ENCODE measurements at places on chromosomes 4 and X.

DNA sequence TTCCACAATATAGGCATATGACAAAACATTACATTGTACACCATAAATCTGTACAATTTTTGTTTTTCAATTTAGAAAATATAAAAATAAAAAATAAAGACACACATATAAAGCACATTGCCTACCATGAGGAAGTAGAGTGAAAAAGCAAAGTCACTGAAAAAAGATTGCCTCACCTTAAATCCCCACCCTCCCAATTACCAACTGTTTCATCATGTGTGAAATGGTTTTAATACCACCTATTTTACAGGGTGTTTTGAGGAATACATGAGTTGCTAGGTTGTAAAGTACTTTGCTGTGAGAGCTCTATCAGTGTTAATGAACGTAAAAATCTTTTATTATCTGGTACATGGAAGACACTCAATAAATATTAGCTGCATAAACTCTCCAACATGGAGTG lies 373.6 kb upstream of the NDST3 start:
- no peak for DNase-seq

DNA sequence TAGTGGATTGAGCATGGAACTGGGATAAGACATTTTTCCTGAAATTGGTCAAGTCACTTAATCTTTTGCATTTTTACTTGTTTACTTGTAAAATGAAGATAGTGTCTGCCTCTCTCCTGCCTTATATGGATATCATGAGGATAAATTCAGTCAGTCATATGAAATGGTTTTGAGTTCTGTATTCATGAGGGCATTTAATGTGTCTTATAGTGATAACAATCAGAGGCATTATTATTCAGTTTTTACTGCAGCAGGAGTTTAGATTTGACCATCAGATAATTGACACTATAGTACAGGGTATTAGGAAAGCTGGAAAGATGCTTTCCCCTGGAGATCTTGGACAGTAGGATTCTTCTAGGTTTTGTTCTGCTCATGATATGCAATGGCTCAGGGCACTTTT lies 26.0 kb downstream of the NPNT start:
- no peak for DNase-seq

DNA sequence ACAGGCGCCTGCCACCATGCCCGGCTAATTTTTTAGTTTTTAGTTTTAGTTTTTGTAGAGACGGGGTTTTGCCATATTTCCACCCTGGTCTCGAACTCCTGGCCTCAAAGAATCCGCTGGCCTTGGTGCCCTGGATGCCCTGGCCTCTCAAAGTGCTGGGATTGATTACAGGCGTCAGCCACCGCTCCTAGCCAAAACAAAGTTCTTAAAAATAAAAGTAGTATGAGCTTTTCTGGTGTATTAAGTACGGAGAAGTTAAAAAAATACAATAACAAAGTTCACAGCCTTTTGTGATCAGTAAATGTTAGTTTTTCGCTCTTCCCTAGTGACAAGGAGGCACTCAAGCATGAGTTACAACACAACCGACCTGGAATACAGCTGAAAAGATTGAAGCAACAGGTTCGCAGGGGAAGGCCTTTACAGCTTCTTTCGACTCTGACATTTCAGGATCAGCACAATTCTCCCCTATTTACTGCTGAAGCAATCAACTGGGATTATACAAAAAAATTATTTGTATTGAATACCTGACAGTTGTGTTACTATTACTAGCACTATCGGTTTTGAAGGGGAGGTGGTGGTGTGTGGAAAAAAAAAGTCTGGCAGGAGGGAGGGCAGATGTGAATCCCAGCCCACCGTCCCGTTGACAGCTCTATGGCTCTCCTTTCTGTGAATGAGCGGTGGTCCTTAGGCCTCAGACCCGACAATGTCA lies 893 bp upstream of the METAP1 start:
- DNase-seq: no peak

GRCh38 chr4:16026160-16026761 lies 57.6 kb downstream of the PROM1 start:
- DNase-seq: peak; percentile 39

DNA sequence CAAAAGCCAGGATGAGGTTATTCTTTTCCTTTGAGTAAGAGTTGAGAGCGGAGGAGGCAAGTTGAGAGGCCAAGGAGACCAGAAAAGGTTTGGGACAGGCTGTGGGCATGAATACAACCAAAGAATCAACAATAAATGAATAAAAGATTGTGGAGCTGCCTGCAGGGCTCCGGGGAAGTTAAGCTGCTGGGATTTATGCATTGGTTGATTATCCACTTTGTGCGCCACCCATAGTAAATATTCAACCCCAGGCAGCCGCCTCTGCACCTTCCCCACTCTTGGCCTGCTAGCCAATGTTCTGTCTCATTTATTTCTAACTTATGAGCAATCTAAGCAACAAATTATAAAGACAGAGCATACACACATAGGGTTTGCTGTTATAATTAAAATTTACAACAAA lies 28.2 kb upstream of the IGSF1 start:
- DNase-seq: no peak

GRCh38 chr4:124899997-124900396 lies 187.5 kb upstream of the ANKRD50 start:
- DNase-seq: no peak

DNA sequence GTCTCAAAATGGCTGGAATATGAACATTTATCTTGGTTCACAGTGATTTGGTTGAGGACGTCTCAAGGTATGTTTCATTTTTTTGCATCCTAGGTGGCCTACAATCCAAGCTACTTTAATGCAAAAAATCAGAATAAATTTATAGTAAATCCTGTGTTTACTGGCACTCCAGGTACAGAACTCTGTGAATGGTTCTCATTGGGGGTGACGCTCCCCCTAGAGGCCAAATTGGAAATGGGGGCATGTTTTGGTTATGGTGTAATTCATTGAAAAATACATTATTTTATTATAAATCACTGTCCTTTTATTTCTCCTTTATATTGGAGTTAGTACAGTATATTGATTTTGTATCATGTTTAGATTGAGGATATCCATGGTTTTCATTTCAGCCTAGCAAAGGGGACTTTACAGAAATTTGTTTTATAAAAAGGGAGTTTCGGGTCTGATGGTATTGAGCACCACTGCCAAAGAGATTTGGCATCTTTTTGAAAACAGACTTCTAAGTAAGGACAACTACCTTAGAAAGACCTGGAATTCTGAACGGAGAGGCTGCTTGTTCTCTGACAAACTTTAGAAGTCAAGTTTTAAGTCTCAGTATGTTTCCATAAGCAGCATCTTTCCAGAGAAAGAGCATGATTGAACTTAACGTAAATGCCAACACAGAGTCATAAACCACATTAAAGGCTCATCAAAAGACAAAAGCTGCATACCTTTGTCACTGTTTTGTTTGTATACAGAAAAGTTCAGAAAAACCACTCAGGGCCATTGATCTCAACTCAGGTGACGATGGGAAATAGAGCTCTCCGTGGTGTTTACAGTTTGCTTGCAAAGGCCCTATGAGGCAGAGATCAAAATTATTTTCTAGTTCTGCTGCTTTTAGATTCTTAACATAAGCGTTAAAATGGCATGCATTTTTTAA lies 19.4 kb downstream of the MTM1 start:
- no peak for DNase-seq

DNA sequence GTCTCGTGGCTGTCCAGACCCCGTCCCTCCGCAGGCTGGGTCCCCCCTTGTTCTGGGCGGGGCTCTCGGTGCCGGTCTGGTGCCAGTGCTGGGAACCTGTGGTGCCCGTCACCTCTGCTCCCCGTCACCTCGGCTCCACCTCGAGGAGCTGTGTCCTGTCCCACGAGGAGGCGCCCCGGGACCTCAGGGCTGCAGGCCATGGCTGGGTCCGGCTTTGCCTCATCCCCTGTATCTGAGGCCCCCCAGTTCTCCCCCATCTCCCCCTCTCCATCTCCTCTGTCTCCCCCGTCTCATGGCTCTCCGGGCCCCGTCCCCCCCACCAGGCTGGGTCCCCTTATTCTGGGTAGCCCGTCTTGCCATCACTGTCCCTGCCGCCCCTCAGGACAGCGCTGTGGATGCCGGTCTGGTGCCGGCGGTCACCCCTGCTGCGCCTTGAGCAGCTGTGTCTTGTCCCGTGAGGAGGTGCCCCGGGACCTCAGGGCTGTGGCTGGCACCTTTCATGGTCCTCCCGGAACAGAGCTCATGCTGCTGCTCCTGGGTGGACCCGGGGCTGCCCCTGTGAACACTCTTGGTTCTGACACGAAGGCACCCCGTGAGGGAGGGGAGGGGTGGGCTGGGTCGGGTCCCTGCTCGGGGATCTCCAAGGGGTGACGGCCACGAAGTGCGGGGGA lies 13.4 kb upstream of the GTPBP6 start:
- no peak for DNase-seq

DNA sequence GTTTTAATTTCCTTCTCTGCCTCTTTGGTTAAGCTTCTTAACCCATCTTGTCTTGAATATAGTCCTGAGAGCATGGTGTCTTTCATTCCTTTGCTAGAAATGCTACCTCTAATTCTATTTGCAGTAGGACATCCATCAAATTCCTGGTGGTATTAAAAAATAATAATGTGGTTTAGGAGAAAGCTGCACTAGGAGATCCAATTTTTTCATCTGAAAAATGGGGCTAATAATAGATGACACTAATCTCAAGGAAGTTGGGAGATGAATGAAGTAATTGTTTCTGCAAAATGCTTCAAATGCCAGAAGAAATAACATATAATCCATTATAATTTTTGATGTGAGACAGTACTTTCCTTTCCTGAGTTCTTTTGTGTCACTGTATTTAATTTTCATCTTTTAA lies 194.9 kb downstream of the PACRGL start:
- no peak for DNase-seq
